ENCODE measurements at places on chromosomes 3 and 15. TPM values are rescaled to one million over a fixed set of nuclear protein-coding genes. Genes with fewer than 3 reads are reported as not detected.

Gene ERICH6
- total RNA-seq, result not detected

Gene MLF1
- total RNA-seq, result 7.5 TPM

Gene HYAL3
- total RNA-seq, result 11.8 TPM

Gene CCDC39
- total RNA-seq, result not detected

Gene CHAC1
- total RNA-seq, result 7.8 TPM

Gene C3orf80
- total RNA-seq, result 0.33 TPM

Gene SMAD3
- total RNA-seq, result 54.5 TPM

Gene ISLR
- 0.76 TPM for total RNA-seq

Gene LEKR1
- total RNA-seq, result 0.33 TPM

Gene MED12L
- 0.65 TPM for total RNA-seq

Gene TMEM45A
- total RNA-seq, result 7.2 TPM

Gene AMT
- 0.67 TPM for total RNA-seq

Gene CKMT1B
- not detected for total RNA-seq

Gene SOX14
- total RNA-seq, result not detected

Gene APH1B
- total RNA-seq, result 17.8 TPM

Gene SERPINI2
- not detected for total RNA-seq

Gene CHRD
- total RNA-seq, result under 0.01 TPM

Gene CCR8
- total RNA-seq, result not detected

Gene LMLN
- total RNA-seq, result 6.6 TPM

Gene HACL1
- 29.9 TPM for total RNA-seq

Gene TRPC1
- 10.1 TPM for total RNA-seq

Gene SLC22A13
- under 0.01 TPM for total RNA-seq

Data from vein endothelial cell (primary cell).